ENCODE measurements at places on chromosomes 3 and 15.

- DNase-seq, result no peak
These were observed 110.0 kb downstream of the ARNT2 start for GRCh38 chr15:80514071-80514780.

DNA sequence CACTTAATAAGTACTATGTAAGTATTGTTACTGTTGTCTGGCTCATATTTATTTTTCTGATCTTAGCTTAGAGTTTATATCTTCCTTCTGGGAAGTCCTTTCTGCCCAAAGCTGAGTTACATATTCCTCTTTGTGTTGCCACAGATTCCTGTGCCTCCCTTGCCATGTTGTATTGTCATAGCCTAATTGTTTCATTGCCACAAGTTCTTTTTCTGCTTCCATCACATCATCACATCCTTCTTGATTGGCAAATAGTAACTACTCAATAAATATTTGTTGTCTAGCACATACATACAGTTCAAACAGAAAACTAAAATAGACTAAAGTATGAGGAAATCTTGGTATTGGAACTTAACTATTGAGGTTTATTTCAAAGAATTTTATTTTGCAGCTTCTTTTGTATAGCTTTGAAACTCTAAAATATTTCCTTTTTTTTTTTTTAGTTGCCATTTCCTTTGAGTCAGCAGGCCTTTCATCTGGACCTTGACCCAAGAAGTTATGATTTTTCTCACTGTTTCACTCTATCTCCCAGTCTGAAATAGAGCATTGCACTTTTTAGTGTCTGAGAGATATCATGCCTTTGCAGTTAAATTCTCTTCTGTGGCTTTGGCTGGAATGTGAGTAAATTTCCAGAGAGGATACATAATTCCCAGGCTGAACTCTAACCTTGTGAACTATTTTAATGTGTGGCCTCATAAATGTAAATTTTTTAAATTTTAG lies 98.2 kb downstream of the ZNF609 start:
- DNase-seq, result no peak

DNA sequence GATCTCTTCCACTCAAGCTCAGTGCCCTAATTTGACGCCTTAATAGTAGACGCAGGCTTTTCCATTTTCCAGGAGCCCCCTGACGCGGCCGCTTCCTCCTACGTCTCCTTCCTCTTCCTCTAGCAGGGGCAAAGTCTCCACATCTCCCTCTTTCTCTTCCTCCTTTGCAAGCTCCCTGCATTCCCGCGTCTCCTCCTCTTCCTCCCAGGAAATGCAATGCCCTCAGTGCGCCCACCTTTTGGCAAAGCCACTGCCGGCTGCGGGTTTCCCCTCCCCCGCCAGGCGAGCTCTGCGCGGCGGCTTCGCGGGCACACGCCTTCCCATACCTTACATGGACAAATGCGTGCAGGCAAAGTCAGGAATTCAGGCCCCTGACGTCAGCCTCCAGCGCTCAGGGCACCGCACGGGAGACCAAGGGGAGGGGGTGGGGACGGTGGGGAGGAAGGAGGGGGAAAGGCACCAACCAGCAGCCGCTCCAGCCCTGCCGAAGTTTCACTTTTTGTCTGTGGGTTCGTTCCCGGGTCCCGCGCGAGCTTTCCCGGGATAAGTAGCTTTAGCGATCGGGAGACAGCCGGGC lies 432 bp upstream of the LPP start:
- no peak for DNase-seq

- DNase-seq, result no peak
These were observed 12.4 kb downstream of the SLC2A2 start for GRCh38 chr3:171013822-171014748.

DNA sequence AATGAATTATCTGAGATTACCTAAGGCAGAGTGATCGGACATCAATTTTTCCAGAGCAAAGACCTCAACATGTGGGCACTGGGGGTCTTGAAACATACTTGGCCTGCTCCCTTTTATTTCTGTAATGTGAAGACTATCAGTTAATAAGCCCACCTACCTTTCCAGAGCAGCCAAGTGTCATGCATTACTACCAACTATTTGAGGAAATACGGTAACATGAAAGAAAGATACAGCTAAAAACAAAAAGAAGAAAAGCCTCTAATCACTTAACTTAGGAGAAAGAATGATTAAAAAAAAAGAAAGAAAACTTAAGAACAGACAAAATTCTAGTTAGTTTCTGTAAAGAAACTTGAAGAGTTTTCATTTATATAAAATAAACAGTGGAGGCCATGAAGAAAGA lies 73.9 kb downstream of the BTLA start:
- DNase-seq, result no peak
